ENCODE measurements at places on chromosomes 1 and 21.

DNA sequence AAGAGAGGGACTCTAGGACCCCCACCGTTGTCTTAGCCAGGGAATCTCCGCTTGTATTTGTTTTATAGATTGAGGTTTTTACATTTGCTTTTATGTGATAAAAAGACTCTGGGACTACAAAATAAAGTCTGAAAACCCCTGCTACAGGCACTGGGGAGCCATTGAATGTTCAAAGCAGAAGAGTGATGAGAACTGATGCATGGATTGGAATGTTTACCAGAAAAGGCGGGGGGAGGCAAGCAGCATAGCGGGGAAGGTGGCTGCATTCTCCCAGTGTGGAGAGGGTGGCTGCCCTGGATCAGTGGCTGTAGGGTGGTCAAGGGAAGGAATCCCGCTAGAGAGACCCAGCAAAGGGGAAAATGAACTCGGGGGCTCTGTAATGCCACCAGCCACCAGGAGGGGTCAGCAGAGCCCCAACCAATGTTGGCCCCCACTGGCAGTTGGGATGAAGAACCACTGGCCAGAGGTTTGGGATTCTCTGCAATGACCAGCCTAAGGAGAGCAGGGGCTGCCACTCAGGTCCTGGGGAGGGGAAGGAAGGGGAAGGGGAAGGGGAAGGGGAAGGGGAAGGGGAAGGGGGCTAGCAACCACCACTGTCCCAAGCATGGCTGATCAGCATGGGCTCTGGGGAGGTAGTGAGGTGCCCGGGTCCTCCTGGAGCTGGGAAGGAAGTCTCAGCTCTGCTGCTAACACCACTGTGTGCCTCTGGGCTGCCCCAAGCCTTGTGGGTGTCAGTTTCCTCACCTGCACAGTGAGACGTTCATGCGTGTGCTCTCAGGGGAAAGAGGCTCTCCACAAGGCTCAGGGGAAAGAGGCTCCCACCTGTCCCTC, 19.2 kb upstream of the PEF1 start:
- peak; percentile 38 for DNase-seq

DNA sequence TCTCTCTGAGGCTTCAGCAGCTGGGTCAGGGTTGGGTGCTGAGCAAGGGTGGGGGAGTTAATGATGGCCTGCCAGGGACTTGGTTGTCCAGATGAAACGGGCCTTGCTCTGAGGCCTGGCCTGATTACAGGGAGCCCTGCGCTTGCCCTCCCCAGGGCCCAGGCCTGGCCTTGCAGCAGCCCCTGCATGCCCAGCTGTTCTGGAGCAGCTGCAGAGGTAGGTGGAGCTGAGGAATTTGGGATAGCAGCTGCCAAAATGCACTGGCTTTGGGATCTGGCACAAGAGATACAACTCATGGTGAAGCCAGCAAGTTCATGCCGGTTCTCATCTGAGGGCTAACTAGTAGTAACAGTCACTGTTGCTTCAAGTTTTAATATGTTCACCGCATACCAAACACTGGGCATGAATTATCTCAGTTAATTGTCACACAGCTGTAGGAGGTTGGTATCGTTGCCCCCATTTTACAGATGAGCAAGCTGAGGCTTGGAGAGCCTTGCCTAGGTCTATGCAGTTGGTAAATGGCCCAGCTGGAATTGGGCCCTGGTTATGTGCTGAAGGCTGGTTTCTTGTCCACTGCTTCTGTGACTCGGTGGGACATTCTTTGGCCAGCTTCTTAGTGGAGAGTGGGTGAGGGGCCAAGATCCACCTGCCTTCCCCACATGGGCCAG, 7.3 kb upstream of the SERINC2 start:
- DNase-seq: no peak

- no peak for DNase-seq
Observed at GRCh38 chr1:244311784-244312532, 139.8 kb downstream of the ADSS2 start.

- no peak for DNase-seq
Observed at GRCh38 chr1:26470878-26471497, 1.3 kb upstream of the HMGN2 start.

- no peak for DNase-seq
Observed at GRCh38 chr1:36440044-36440443, 10.2 kb downstream of the OSCP1 start.

- DNase-seq: no peak
Observed at GRCh38 chr1:219506473-219506899, 106.4 kb downstream of the ZC3H11B start.

GRCh38 chr1:192795916-192796618, 12.8 kb upstream of the RGS2 start:
- DNase-seq: no peak

GRCh38 chr1:44652445-44653106, 21.7 kb downstream of the TMEM53 start:
- peak; percentile 66 for DNase-seq

DNA sequence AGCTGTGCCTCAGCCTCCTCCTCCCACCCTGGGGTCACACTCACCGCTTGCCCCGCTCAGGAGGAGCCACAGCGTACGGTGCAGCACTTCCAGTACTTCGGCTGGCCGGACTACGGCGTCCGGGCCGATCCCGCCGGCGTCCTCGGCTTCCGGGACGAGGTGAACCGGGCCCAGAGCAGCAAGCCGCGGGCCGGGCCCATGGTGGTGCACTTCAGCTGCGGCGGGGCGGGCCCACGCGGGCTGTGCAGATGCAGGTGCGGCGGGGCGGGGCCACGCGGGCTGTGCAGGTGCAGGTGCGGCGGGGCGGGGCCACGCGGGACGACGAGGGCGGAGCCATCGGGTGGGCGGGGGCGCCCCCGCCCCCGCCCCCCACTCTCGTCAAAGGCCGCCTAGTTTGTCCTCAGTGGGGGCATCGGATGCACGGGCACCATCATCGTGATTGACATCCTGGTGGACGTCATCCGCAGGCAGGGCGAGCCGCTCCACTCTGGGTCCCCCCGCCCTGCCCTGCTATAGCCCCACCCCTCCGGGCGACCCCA, 5.5 kb downstream of the RNF223 start:
- DNase-seq: no peak

DNA sequence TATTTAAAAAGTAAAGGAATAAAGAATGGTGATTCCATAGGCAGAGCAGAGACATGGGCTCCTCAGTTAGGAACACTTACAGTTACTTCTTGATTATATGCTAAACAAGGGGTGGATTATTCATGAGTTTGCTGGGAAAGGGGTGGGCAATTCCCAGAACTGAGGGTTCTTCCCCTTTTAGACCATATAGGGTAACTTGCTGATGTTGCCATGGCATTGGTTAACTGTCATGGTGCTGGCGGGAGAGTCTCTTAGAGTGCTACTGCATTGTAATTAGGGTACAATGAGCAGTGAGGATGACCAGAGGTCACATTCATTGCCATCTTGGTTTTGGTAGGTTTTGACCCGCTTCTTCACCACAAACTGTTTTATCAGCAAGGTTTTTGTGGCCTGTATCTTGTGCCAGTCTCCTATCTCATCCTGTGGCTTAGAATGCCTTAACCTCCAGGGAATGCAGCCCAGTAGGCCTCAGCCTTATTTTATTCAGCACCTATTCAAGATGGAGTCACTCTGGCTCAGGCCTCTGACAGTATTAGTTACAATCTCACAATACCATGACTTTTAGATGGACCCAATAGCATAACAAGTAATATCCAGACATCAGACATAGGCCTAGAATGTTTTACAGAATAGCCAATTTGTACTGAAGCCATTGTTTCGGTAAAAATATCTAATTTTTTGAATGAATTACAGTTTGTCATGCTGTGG, 106.8 kb downstream of the ZBTB18 start:
- no peak for DNase-seq

DNA sequence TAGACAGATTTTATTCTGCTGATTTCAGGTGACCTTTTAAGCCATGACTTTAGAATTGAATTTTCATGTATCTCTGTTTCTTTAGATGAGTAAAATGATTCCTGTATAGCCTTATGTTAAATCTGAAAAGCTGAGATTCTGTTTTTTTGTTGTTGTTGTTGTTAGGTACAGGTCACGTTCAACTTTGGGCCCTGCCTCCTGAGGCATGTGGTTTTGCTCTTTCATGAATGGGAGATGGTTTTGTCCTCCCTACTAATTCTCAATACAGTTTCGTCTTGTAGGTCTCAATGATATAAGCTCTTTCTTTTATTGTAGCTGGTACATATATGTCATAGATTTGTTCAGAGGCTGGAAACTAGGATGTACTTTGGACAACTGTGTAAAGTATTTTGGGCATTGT, 79.6 kb downstream of the CDC14A start:
- DNase-seq: no peak

DNA sequence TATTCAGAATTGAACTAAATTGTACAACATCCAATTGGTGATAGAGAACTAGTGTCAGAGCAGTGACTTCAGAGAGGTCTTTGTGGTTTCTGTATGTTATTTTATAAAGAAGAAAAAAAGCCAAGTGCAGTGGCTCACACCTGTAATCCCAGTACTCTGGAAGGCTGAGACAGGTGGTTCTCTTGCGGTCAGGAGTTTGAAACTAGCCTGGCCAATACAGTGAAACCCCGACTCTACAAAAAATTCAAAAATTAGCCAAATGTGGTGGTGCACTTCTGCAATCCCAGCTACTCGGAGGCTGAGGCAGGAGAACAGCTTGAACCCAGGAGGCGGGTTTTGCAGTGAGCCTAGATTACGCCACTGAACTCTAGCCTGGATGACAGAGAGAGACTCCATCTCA, 90.7 kb downstream of the ASH1L start:
- DNase-seq: no peak
